ENCODE measurements at places on chromosomes 3 and 15. TPM values are rescaled to one million over a fixed set of nuclear protein-coding genes. Genes with fewer than 3 reads are reported as not detected.

The GRIP2 gene
- 0.01 TPM for polyA plus RNA-seq

DNA sequence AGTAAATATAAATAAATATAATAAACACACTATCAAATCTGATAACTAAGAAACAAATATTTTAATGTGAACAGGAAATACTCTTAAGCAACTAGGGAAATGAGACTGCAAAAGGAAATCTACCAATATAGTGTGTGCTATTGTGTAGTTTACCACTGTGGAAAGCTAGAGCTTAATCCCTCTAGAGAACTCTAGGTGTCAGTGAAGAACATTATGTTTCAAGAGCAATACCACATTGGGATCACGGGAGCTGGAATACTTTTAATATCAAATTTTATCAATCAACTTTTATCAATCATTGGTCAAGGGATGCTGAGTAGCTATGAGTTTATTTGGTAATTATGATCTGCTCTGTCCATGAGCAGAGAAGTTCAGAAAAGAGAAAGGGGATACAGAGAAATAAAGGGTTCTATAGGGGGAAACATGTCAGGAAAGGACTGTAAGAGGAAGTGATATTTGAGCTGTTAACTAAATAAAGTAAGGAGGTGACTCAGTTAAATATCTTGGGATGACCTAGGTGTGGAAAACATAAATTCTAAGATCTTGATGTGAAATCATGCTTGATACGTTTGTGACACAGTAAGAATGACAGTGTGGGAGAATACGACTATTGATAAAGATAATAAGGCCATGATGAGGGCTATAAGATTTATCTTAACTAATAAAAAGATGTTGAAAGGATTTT lies 762.2 kb upstream of the ALCAM start:
- no peak for DNase-seq

DNA sequence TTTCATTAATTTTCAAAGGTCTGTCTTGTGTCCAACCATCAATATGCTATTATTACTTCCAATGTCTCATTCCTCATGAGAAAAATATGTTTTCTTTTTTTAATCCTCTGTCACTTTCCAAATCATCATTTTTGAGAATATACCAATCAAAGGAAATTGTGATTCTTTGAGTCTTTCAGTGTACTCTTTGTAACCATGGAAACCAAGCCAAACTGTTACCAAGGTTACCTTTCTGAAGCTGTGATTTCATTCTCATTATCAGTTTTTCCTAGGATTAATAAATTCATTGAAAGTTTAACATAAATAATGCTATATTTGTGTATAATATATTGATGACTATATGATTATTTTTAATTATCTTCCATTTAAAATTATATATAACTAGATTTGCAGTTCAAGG lies 16.6 kb upstream of the PLSCR5 start:
- no peak for DNase-seq

GRCh38 chr15:100372739-100373119 lies 31.0 kb upstream of the ADAMTS17 start:
- DNase-seq: no peak

DNA sequence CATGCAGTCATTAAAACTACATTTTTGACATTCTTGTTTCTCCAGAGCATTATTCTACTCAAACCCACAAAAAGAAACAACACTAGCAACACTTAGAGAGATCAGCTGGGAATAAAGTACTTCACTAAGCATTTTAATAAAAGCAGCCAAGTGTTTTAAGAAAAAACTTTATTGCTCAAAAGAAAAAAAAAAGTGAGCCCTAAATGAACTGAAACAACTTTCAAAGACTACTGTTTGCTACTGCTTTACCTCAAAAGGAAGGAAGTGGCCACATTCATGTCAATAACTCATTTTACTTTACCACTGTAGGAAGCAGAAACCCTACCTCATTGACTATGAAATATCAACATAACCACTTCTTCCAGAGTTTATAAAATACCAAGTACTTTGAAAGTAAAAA lies 91.3 kb downstream of the UACA start:
- no peak for DNase-seq

Measured in keratinocyte (primary cell).